Activated naive CD8-positive, alpha-beta T cell treated with anti-CD3 and anti-CD28 coated beads, Interleukin-2, amount 10 ng/mL, durations not matched to agents 7 days and 5 days (primary cell): ENCODE measurements at places on chromosomes 11 and 22.

GRCh38 chr11:16911658-16912057 is 102.6 kb downstream of the PLEKHA7 start:
- DNase-seq, result no peak

DNA sequence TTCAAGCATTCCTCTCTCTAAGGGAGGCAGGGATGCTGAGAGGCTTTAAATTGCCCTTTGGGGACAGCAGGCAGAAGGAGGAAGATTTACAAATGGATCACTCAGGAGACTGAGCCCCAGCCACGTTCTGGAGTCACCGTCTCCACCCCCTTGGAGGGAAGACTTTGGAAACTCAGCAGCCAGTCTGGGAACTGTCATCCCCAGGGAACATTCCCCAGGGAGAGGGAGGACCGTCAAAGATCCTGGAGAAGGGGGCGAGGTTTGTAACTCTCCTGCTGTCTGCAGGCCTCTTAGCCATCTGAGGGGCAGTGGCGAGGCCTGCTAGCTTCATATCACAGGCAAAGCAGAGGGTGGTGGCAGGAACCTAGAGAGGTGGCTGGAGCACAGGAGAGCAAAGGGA is 56.1 kb upstream of the SLC22A12 start:
- no peak for DNase-seq

DNA sequence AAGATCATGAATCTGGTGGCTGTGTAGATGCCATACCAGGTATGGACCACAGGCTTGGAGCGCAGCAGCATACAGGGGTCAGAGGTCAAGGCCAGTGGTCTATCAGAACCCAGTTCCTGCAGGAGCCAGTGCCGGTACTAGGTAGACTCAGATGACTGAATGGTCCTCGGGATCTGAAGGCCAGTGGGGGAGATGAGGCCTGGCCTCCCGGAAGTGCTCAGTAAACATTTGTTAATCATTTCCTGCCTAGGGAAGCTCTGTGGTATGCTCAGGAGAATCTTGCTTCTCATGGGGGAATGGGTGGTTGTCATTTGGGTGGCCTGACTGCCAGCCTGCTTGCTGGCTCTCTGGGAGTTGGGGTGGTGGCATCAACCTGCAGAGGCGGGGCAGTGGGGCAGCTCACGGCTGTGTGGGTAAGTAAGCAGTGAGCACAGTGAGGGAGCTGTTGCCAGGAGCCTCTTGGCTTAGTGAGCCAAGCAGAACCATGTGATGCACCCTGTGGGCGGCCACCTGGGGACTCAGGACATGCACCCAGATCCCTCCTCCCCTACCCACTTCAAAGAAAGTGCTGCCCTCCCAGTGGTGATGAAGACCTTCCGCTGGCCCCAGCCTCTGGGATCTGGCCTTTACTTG is 33.0 kb downstream of the PTPRJ start:
- DNase-seq, result peak; percentile 57

- no peak for DNase-seq
Observed at GRCh38 chr22:50218153-50218995, 17.6 kb downstream of the SELENOO start.

DNA sequence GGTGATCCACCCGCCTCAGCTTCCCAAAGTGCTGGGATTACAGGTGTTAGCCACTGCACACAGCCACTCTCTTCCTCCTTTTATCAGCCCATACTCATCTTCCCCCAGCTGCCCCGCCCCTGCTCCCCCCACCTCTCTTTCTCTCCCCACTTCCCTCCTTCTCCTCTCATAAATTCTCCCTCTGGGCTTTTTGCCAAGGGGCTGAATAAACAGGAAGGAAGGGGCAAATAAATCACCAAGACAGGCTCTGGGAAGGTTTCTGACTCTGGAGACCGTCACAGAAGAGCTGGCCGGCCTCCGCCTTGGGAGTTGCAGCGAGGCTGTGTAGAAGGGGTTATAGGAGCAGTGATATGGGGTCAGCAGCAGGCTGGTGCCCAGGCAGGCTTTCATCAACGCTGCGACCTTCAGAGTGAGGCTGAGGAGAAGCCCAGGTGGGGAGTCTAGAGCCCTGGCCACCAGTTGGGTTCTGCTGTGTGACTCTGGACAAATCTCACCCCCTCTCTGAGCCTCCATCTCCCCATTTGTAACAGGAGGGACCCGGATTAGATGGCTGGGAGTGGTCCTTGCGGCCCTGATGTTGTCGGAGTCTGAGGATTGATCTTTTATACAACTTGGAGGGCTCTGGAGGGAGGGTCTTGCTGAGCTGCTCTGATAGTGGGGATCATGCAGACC is 62.6 kb upstream of the RASD2 start:
- DNase-seq, result no peak

DNA sequence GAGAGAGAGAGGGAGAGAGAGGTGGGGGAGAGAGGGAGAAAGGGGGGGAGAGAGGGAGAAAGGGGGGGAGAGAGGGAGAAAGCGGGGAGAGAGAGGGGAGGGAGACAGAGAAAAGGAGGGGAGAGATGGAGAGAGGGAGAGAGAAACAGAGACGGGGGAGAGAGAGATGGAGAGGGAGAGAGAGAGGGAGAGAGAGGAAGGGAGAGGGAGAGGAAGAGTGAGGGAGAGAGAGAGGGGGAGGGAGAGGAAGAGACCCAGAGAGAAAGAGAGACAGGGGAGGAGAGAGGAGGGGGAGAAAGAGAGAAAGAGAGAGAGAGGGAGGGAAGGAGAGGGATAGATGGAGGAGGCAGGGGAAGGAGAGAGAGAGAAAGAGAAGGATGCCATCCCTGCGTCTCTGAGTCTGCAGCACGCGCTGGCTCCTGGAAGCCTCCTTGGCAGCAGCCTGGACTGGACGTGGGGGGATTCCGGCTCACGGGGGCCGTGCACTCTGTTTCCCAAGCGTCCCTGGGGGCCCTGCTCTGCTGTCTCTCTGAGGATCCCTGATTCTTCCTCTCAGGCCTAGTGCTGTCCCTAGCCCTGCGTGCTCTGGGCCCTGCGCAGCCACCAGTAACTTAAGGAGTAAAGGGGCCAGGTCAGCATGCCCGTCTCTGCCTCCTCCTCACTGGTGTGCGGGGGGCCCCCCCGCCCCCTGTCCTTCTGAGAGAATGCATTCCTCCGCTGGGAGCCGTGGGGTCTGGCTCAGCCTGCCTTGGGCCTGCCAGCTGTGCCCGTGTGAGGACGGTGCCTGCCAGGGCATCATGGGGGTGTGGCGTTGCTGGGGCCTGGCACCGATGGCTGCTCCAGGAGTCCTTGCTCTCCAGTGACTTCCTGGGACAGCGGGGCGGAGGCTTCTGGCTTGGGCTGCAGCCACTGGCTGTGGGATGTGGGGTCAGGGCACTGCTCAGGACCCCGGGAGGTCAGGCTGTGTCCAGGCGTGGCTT is 429.5 kb downstream of the TBC1D22A start:
- peak; percentile 7 for DNase-seq

- DNase-seq, result no peak
Observed at GRCh38 chr11:122059565-122059964, 56.5 kb downstream of the BLID start.

GRCh38 chr11:95229993-95230809 is 801 bp downstream of the SESN3 start:
- peak; percentile 33 for DNase-seq

DNA sequence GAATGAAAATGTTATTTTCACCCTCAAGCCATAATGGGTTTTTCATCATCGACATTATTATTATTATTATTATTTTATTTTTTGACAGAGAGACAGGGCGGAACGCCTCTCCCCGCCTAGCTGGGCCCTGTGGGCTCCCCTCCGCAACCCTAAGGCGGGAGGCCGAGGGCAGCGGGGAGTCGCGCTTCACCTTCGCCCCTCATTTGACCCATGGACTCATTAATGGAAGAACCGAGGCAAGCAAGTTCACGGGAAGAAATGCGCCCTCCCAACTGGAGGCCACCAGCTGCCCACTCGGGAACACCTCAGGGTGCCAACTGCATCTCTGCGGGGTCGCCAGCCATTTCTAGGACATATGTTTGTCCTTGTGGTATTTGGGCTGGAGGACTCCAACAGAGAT is 115.3 kb upstream of the KIRREL3 start:
- no peak for DNase-seq

GRCh38 chr22:33569559-33569958 is 350.7 kb downstream of the LARGE1 start:
- no peak for DNase-seq

- DNase-seq, result no peak
Observed at GRCh38 chr22:22210889-22211833, 33.4 kb upstream of the VPREB1 start.

DNA sequence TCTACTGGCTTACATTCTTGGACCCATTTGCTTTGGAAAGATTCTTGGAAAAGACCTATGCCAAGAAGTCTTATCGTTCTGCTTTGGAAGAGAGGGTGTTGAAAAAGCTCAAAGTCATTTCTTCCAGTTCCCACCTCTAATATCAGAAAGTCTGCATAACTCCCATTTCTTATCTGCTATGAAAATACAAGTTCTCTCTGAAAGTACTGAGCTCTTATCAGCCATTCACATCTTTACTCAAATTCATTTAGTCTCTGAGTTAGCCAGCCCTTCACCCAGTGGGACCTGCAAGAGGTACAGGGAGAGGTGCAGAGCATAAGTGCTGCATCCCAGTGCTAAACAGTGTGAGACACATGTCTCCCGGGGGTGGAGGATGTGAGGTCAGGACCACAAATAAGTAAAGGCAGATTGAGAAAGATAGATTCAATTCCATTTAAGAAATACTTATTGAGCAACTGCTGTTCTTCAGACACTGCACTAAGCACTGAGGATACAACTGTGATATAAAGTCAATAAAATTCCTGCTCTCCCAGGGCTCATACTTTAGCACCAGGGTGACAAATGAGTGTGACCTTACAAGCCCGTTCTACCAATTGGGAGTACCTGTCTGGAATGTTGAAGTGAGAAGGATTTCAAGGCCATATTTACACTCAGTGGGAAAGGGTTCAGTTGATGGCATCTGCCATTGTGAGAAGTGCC is 76.7 kb downstream of the PISD start:
- DNase-seq, result no peak

DNA sequence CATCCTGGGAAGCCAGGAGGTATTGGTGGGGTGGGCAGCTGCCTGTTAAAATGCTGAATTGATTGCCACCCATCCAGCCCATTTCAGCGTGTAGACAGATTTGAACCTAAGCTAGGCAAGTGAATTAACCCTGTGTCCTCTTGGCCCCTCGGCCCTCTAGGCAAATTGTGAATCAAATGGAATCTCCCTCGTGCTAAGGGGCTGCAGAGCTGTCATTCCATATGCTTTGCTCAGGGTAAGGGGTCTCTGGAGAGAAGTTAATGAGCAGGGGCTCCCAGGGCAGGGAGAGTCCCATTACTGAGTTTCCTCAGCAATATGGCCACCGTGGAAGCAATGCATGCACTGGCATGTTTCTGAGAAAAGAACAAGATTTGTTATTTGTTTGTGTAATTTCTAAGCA is 117.7 kb upstream of the RCN1 start:
- no peak for DNase-seq

DNA sequence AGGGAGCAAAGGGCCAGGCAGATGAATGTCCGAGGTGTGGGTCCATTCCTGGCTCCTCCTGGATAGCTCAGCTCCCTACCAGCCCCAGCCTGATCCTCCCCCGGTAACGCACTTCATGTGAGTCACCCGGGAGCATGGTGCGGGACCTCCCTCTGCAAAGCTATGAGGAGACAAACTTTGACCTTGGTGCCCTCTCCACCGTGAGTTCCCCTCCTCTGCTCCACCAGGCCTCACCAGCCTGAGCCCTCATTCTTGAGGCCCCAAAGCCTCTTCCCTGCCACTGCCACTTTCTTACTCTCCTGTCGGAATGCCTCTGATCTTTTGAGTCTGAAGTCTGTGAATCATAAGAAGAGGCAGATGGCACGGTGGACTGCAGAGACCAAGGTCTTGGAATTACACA is 37.4 kb upstream of the CD82 start:
- no peak for DNase-seq

- no peak for DNase-seq
Observed at GRCh38 chr11:70353900-70354568, 44.3 kb upstream of the CTTN start.

GRCh38 chr11:8070417-8071115 is 10.4 kb upstream of the TUB start:
- no peak for DNase-seq

GRCh38 chr11:131662993-131663392 is 292.6 kb downstream of the NTM start:
- no peak for DNase-seq

GRCh38 chr22:46476547-46476941 is 60.9 kb downstream of the CELSR1 start:
- no peak for DNase-seq

DNA sequence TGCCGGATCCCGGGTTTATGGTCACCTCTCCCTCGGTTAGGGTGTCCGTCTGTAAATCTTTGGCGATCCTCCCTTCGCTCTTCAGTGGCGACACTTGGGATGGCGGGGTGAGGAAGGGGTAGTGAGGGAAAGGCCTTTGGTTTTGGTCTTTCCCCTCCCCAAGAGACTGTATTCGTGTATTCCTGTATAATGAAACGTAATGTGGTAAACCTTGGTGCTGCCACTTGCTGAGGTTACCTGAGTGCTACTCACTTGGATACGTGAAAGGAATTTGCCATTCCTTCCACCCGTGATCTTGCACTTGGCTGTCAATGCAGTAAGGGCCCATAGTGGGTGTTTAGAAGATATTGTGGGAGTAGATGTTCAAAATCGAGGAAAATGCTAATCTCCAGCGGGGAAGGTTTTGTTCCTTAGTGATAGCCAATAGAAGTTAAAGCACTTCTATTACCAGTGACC is 578 bp upstream of the NUP160 start:
- DNase-seq, result no peak

GRCh38 chr22:41479671-41480396 is 10.9 kb downstream of the ACO2 start:
- DNase-seq, result no peak

GRCh38 chr11:65066805-65067291 is 8.5 kb upstream of the NAALADL1 start:
- no peak for DNase-seq

DNA sequence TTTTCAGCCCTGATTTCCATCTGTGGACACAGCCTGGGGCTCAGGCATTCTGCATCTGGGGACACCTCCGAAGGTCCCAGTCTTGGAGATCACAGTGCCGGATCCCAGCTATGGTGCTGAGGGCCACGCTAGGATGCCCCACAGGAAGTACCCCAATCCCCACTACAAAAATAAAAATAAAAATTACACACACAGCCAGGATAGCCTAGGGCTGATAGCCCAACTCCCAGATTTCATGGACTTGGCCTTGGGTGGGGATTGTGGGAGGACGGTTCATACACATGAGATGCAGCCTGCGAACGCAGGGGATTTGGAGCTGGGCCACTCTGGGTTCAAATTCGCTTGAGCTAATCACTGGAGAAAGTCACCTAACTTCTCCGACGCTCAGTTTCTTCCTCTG is 237.7 kb downstream of the BUD13 start:
- no peak for DNase-seq

DNA sequence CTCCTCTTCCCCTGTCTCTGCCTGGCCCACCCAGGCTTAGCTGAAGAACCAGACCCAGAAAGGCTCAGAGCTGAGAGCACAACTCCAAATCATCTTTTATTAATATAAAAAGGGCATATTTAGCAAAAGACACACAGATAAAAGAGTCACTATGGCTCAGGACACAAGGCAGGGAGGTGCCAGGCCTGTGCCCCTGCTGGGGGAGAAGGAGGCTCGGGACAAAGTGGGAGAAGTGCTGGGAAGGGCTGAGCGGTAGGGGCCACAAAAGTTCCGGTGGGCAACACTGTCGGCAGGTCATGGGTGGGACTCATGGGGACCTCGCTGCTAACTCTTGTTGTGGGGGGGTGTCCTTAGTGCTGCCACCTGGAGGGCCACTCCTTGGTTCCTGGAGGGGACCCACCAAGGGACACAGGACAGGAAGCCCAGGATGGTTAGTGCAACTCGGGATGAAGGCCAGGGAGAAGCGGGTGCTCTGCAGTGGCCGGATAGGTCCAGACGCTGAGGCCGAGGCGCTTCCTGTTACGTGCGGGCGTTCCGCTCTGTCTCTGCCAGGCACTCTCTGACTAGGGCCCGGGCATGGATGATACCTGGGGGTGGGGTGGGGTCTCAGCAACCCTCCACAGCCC is 1.4 kb upstream of the PITPNM1 start:
- DNase-seq, result no peak
